ENCODE measurements at places on chromosomes 7 and 10.

DNA sequence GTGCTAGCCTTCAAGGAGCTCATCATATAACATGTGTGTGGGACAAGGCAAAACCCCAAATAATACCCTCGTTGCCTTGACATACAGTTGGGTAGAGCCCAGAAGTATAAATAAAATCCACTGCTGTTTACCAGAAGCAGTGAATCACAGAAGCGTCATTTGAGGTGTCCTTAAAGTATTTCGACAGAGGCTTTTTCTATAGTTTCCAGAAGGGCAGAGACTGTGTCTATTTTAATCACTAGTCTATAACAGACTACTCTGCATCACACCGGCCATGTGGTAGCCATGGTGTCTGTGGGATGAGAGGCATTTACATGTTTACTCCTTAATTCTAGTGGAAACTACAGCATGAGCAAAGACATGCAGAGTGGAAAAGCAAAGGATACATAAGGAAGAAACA lies 131.3 kb downstream of the CTTNBP2 start:
- DNase-seq = no peak

GRCh38 chr10:90658791-90659190 lies 199.0 kb downstream of the HTR7 start:
- DNase-seq = no peak

DNA sequence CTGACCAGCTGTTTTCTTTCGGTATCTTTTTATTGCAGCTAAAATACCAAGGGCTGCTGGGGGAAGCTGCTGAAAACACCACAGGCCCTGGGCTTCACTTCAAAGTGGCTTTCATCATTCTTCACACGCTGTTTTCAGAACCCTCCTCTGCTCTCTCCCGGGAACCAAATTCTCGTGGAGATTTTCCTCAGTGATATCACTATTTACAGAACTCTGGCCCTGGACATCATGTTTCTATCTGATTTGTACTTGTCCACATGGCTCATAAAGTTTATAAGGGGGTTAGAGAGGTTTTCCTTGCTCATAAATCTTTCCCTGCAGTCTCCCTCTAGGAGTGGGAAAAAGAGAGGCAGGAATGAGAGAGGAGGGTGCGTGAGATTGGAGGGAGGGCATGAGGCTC lies 177.4 kb upstream of the NPVF start:
- no peak for DNase-seq

DNA sequence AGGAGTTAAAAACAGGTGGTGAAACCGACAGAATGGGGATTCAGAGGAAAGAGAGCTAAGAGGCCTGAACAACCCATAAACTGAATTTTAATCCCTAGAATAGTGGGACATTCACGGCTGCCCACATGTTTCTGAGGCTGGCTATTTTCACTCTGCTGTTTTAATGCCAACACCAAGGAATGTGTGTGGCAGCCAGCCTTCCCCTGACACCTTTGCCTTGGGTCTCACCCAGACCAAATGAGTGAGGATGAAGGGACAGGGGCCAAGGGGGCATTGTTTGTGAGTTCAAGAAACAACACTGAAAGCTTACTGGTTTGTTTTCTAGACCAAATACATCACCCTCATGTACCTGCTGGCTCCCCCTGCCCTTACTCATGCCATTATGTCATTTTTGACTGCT lies 164.3 kb downstream of the JAZF1 start:
- no peak for DNase-seq

DNA sequence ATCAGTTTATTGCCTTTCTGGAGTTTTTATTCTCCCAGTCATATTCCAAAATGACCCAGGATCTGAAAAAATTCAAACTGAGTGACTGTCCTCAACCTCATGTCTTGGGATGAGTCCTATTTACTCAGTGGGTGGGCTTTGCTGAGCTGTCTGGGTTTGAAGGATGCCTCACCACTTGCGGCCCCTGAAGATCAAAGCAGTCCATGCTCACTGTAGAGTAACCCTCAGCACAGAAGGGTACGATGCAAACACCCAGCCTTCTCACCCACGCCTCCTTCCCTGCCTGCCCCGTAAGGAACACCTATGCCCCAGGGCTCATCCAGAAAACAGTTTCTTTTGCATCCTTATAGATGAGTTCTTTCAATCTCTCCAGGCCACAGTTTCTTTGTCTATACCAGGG lies 42.2 kb upstream of the GRB10 start:
- DNase-seq = no peak

GRCh38 chr10:36423821-36424248 lies 701.6 kb upstream of the ANKRD30A start:
- DNase-seq = no peak

GRCh38 chr7:44771358-44771757 lies 22.7 kb downstream of the ZMIZ2 start:
- DNase-seq = no peak
